ENCODE measurements at places on chromosomes 2 and 18. TPM values are rescaled to one million over a fixed set of nuclear protein-coding genes. Genes with fewer than 3 reads are reported as not detected.
A peak's percentile ranks its signal among the peaks of the same experiment; 100 is the strongest.

GRCh38 chr2:235513984-235514626, 20.3 kb downstream of the AGAP1 start:
- DNase-seq = no peak

- no peak for DNase-seq
Measured at GRCh38 chr2:12296915-12297314, 419.8 kb upstream of the TRIB2 start.

The TSN gene
- total RNA-seq = 42.9 TPM

The IL36RN gene
- not detected for total RNA-seq

GRCh38 chr2:118310681-118311429, 222.6 kb downstream of the INSIG2 start:
- DNase-seq = no peak

- no peak for DNase-seq
Measured at GRCh38 chr2:28407976-28408690, 15.5 kb downstream of the FOSL2 start.

The ING5 gene
- total RNA-seq = 30.0 TPM

DNA sequence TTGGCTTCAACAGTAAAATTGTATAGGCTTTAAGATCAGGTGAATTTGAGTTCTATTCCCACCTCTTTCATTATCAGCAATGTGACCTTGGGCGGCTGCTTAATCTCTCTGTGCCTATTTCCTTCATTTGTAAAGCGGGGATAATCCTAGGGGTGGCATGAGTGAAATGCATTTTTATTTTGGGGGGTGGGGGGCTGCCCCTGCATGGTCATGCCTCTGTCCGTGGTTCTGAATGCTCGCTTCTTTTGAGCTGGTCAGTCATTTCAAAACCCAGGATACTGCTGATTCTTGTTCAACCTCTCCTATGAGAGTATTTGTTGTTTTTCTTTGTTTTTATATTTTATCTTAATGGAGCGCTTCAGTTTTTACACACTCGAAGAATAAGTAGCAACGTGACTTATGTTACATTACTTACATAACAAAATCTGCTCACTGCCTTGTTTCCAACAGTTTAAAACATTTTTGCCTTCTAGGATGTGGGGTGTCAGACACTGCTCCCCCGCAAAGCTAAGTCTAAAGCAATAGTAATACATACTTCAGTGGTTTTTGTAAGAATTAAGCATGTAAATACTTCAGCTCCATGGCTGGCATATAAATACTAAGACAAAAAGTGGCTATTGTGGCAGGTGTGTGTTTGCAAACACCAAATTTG, 152.6 kb upstream of the PELI1 start:
- no peak for DNase-seq

DNA sequence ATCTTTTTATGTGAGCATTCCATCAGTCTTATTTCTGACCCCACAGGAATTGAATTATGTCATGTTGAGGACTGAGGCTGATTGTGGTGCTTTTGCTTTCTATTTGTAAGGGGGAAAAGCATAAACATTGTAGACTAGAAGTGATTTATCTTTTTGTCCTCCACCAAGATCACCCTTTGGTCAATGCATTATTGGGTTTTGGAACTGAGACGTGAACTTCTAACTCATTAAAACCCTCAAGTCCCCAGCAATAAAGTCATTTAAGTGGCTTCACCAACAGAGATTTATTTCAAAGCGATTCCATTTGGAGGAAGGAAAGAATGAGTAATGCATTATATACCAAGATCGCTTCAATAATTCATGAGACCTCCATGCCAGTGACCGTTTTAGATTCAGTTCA, 75.5 kb upstream of the TXNDC2 start:
- peak; percentile 13 for DNase-seq

- DNase-seq = peak; percentile 89
Measured at GRCh38 chr18:36309436-36310391, 12.2 kb downstream of the FHOD3 start.
